ENCODE measurements at places on chromosomes 7 and 10. TPM values are rescaled to one million over a fixed set of nuclear protein-coding genes. Genes with fewer than 3 reads are reported as not detected.

DNA sequence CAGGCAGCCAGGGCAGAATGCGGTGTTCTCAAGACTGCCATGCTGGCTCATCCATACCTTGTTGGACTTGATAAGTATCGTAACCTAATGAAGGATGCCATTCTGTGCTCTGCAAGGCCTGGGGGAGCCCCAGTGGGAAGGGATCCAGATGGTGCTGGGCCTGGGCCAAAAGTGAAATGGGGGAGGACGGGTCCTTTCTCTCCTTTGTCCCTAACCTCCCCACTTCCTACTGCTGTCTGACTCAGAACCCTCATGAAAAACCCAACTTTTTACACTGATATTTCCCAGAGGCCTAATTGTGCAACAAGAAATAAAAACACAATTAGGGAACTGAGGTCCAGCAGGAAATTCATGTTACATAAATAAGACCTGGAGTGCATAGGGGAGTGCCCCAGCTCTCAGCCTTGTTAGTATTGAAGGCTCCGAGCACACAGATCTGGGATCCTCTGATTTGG lies 193.7 kb upstream of the SVIL start:
- DNase-seq = no peak

GRCh38 chr10:116691635-116692034 lies 50.7 kb downstream of the HSPA12A start:
- DNase-seq = peak; percentile 82

DNA sequence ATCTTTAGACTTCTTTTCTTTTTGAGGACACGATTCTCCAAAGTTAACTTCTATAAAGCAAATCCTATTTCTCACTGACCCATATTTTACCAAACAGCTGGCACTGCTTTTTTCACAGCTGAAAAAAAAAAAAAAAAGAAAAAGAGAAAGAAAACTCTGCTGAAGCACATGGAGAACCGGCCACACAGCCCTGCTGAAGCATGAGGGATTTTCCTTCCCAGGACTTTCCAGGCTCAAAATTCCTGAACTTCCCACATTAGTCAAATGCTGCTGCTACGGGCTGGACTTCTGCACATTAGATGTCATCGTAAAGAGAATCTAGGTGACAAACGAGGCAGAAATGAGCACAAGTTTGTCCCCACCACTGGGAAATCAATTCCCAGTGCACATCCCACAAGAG lies 25.2 kb downstream of the HIPK2 start:
- no peak for DNase-seq

DNA sequence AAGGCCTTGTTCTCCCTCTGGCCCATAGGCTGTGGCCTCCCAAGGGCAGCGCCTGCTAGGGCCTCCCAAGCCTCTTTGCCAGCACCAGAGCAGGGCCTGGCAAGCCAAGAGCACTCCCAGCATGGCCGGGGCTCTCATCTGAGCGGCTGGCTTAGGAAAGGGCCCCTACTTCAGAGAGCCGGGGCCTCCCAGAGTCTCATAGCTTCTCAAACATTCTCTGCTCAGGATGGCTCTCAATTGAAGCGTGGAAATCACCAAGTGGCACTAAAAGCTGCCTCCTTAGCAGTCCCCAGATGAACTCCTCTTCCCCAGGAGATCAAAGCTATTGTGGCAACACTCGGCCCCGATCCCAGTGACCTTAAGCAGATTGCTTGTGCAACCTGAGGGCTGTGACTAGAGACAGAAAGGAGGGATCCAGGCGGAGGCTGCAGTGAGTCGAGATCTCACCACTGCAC lies 69.4 kb downstream of the FAM53B start:
- DNase-seq = no peak

GRCh38 chr7:132269718-132270117 lies 306.6 kb downstream of the PLXNA4 start:
- no peak for DNase-seq

SORBS1 gene
- 1,390 TPM for total RNA-seq

ZPBP gene
- not detected for total RNA-seq

DNA sequence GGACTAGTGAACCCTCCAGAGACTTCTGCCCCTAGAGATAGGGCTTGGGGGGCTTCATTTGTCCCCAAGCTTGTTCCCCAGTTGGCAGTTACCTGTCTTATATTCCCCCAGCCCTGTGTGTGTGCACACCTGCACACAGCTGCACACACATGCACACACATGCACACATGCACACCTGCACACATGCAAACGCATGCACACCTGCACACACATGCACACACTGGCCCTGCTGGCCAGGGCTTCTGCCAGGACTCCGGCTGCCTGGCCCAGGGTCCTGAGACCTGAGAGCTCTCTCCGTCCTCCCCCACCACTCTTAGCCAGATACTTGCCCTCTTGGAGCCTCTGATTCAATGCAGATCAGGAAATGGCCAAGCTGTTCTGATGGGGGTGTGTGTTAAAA lies 6.7 kb downstream of the ZMIZ1 start:
- no peak for DNase-seq

CUBN gene
- total RNA-seq = 1.1 TPM

DNAJC9 gene
- total RNA-seq = 8.9 TPM

GRID2IP gene
- total RNA-seq = not detected

- no peak for DNase-seq
Observed at GRCh38 chr7:108561047-108561619, 8.4 kb downstream of the THAP5 start.

- DNase-seq = peak; percentile 85
Observed at GRCh38 chr7:66682350-66683093, 53.8 kb downstream of the KCTD7 start.

DNA sequence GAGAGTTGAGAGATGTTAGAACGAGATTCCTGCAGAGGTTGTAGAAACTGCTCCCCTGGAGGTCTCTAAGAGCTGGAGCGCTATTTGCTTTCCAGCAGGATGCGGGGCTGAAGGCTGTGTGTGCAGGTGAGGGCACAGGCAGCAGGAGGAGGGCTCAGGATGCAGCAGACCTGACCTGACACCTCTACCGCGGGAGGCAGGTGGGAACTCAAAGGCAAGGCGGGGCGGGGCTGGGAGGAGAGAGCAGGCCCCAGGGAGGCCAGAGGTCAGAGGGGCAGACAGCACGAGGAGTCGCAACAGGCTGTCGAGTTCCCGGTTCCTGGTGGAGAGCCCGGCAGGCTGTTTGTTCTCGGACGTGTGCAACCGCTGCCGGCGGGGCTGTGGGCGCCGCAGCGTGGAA lies 7.9 kb upstream of the CRTAC1 start:
- DNase-seq = no peak

GRCh38 chr10:96678725-96679124 lies 41.6 kb downstream of the PIK3AP1 start:
- DNase-seq = no peak

SEMA4G gene
- total RNA-seq = 1.6 TPM

GRCh38 chr7:14841869-14842268 lies 60.7 kb downstream of the DGKB start:
- DNase-seq = no peak

IGF2BP3 gene
- total RNA-seq = 0.48 TPM

DNA sequence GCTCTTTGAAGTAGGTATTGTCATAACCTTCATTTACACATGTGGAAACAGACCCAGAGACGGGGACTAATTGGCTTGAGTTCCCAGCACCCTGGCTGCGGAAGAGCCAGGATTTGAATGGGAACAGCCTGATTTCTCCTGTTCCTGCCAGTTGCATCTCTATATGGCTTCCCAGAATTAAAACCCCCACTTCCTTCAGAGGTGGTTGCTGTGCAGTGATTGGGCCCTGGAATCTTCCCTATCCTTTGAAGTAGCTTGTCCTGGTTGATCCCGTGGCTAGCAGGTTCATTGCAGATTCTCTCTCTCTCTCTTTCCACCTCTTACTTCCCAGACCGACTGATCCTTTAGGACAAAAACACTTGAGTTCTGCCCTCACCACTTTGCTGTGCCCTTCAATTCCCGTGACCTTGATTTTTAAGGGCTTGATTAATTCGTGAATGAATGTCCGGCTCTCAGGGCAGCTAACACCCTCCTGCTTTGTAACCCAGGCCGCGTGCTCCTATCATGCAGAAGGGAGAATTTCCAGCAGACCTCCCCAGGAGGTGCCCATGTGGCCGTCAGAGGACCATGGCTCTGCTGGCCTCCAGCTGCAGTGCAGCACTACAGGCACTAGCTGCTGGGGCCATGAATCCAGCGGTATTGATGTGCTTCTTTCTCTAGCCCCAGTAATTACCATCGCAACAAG lies 120.6 kb upstream of the AGK start:
- DNase-seq = no peak

DNA sequence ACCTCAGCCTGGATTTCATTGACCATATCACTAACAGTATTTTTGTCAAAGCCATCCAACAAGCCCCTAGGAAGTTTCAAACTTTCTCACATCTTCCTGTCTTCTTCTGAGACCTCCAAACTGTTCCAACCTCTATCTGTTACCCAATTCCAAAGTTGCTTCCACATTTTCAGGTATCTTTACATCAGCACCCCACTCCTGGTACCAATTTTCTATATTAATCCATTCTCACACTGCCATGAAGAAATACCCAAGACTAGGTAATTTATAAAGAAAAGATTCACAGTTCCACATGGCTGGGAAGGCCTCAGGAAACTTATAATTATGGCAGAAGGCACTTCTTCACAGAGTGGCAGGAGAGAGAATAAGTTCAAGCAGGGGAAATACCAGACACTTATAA lies 571.9 kb upstream of the PHF14 start:
- no peak for DNase-seq

GRCh38 chr10:110413903-110414547 lies 83.7 kb upstream of the DUSP5 start:
- DNase-seq = no peak

DNA sequence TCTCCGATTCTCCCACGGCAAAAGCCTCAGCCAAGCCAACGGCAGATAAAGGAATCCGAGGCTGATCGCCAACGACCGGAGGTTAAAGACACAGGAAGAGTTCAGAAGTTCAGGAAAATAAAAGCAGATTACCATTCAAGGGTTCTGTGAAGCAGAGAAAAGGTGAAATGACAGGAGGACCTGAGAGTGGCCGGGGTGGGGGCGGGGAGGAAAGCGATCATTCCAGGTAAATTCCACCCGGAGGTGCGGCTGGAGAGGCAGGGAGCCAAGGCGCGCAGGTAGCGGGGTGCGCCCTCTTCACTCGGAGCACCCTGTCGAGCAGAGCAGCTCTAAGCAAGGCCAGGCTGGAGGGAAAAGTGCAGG lies 35.3 kb upstream of the SEPHS1 start:
- DNase-seq = peak; percentile 68

GRCh38 chr7:41481353-41481752 lies 221.5 kb downstream of the INHBA start:
- DNase-seq = no peak

DNA sequence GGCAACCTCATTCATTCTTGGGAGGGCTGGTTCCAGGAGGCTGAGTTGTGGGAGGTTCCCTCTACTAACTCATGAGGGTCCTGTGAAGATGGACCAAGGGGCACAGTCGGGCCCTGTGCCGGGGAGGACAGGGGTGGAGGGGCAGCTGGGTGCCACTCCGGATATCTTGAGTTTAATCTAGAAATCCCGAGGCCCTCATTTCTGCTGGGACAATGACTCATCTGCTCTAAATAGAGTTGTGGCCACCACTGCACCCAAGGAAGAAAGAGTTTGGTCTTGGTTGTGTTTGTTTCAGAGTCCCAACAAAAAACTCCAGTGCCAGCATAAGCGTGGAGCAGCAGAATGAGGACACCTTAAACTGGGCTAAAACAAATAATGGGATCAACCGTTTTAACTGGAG lies 82.4 kb downstream of the EBF3 start:
- DNase-seq = no peak

DNA sequence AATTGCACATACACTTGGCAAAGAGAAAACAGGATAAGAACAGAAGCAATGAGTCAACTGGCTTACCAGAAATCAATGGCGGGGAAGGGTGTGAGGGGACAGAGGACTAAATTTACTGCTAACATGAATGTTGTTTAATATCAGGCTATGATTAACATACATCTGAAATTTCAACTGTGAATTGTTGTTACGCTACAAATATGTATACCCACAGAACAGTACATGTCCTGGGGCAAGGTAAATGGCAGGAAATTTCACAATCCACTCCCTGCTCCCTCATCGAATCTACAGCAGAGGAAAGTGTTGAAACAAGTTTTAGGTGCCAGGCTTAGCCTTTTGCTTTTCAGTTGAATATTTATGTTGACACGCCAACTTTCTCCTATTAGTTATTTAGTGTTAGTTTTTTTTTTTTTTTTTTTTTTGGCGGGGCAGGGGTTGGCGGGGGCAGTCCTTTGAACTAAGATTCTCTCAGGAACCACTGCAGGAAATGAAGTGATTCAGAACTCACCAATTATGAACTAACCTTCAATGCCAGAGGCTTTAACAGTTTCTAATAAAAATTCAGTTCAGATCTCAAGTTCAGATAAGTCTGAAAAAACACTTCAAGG lies 99.0 kb downstream of the UBE2H start:
- no peak for DNase-seq

GRCh38 chr7:2764621-2765020 lies 76.6 kb downstream of the AMZ1 start:
- no peak for DNase-seq

CYCS gene
- 77.7 TPM for total RNA-seq

RASSF4 gene
- total RNA-seq = 37.9 TPM

- no peak for DNase-seq
Observed at GRCh38 chr10:92894081-92894655, 45.8 kb downstream of the EXOC6 start.

DNA sequence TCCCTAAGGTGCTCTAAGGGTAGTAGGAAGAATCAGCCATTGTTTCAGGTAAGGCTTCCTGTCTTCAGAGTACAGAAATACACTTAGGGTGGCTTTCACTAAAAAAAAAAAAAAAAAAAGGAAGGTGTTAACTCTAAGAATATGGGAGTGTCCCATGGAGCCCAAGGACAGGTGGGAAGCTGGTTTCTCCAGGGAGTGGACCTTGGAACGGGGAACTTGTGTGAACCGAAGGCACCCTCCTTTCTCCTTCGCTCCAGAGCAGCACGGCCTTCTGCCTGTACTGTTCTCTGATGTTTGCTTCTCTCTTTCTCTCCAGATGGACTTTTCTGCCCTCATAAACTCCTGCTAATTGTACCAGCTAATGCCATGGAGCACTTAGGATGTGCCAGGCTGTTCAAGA lies 6.2 kb downstream of the OPALIN start:
- no peak for DNase-seq

GRCh38 chr10:30185916-30186315 lies 126.5 kb upstream of the JCAD start:
- no peak for DNase-seq

GRCh38 chr7:90709501-90710465 lies 113.7 kb downstream of the CDK14 start:
- no peak for DNase-seq

ADARB2 gene
- not detected for total RNA-seq

- peak; percentile 15 for DNase-seq
Observed at GRCh38 chr7:67021260-67021659, 24.6 kb downstream of the TYW1 start.

SPDYE5 gene
- not detected for total RNA-seq

- no peak for DNase-seq
Observed at GRCh38 chr10:47322300-47323061, at the start of gene GDF2. Gene GDF2, plus strand, starts transcription at chr10:47322454. Its CDS starts 215 bp downstream, at chr10:47322669.

GRCh38 chr7:127413326-127413725 lies 20.8 kb upstream of the ZNF800 start:
- no peak for DNase-seq

DNA sequence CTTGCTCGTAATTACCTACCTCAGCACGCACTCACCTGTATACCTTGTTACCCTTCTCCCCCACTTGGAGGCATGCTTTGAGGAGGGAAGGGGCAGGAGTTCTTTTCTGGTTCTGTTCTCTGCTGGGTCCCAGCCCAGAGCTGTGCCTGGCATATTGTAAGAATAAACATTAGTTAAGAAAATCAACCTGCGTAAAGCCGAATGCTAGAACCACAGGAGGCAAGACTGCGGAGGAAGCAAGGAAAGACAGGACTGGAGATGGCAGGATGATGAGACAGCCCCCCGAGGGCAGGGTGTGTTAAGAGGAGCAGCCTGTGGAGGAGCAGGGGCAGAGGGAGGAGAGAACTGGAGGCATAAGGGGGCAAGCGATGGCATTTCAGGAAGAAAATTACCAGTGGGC lies 9.5 kb downstream of the C10orf53 start:
- no peak for DNase-seq
